ENCODE measurements at places on chromosomes 4 and X.
A peak's percentile ranks its signal among the peaks of the same experiment; 100 is the strongest.

DNA sequence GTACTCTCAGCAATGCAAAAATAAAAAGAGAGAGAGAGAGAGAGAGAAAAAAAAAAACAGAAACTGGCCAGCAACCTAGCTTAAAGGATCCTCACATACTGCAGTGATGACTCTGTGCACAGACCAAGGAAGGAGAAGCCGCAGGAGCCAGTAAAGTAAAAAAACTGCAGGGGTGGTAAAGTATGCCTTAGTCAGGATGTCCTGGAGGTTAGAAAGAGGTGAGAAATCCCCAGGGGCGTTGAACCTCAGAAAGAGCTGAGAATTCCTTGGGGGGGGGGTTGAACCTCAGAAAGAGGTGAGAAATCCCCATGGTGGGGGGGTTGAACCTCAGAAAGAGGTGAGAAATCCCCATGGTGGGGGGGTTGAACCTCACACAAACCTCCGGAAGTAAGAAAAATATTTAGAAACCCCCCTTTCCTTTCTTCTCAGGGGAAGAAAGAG, 48.0 kb downstream of the MAGEA9 start:
- no peak for DNase-seq

DNA sequence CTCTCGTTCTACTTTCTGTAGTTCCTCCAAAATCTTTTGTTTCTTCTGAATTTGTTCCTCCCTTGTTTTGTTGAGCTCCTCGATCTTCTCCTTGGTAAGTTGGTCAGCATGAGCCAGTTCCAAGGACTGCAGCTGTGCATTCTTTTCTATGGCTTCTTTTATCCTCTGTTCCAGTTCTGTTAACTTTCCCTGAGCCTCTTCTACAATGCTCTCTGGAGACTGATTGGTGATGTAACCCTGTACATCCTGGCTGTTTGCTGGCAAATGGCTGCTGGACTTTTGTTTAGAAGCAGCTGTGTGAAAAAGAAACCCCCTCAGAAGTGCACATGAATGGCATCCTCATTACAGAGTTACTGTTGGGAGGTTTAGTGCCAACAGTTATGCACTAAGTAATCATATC, 70.5 kb upstream of the COX18 start:
- DNase-seq: no peak

DNA sequence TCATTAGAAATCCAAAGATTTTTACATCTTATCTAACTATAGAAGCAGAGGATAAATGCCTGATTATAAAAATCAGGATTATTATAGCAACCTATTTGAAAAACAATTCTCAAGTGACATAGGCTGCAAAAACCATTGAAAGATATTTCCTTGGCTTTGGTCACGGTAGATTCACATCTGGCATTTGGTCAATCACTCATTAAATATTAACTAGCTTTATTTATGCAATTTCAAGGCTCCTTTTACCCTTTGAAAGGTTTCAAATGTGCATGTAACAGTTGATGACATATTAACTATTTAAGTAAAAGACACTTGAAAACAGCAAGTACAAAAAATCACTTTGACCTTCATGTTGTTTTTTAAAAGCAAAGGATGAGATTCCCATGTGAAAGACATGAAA, 98.1 kb downstream of the MMRN1 start:
- DNase-seq: no peak

DNA sequence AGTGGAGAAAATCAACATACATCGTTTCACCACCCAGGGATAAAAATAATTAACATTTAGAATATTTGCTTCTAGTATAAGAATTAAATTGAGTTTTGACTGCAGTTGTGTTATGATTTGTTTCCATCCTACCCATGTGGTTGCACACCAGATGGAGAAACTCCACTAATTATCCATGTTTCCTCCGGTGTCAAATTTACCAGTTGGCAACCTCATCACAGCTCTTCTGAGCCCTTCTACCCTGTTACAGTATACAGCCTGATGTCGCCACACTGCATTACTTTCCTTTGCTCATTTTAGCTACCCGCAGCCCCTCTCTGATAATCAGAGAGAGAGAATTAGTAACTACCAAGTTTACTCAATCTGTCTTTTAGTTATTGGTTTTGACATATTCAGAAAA, 411.2 kb downstream of the DTHD1 start:
- DNase-seq: no peak

DNA sequence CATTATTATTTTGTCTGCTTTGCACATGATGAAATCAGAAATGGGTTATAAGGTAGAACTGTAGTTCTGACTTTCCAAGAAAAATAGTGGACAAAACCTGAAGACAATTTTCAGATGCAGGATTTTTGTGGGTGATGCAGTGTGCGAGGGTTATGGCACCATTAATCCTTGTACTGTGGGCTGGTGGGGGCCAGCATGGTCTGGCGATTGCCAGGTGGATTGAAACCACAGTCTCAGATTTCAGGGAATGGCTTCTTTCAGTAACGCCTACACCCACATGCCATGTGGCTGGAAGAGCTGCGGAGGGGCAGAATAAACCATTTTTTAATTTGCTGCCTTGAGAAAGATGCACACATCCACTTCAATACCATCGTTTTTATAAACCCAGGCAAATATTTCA, 150.5 kb downstream of the ARSF start:
- no peak for DNase-seq

DNA sequence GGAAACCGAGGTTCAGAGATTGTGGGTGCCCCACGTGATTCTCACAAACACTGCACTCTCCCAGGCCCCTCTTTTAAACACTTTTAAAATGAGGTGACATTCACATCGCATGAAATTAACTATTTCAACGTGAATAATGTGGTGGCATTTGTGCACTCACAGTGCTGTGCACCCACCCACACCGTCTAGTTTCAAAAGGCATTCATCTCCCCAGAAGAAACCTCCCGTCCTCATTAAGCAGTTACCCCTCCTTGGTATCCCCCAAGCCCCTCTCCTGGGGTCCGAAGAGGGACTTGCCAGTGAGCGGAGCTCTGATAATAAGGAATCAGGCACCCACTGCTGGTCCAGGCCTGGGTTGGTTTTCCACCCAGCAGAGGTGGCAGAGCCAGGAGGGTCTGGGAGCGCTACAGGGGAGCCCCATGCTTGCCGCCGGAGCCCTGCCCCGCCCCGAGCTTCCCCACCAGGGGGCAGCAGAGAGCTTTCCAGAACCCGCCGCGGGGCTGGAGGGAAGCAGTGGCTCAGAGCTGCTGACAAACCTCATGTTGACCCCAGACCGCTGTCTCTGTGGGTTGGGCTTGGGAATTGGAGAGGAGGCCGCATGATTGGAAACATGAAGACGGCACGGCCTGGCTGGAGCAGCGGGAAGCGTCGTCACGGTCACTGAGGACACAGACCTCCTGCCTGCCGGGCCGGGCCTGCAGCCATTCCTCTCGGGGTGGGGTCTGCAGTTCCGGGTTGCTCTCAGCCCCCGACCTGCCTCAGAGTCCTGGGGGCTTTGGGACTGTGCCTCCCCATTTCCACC, 27.5 kb upstream of the HTRA3 start:
- peak; percentile 37 for DNase-seq

DNA sequence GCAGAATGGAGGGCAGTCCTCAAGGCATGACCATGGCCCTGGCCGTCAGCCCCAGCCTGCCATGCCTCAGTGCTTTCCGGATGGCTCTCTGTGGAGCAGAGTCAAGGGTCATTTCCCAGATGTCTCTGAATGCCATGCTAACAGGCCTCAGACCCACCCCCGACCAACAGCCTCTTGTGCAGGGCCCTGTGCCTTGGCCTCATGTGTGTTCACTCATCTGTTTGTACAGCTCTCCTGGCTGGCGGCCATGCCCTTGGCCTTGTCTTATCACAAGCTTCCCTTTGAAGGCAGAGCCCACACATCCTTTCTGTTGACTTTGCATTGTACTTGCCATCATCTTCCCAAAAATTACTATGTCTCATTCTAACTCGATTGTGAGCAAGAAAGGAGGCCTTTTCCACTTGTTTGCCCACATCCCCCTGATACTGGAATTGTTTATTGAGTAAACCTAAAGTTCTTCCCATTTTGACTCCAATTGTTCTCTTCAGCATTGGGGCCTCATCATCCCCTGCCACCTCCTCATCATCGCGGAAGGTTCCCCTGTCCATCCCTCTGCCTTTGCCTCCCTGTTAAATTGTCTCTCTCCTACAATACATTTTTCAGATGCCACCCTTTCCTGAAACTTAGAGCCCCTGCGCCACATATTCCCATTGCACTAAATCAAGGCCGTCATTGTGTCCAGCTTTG, 6.3 kb downstream of the CA5B start:
- no peak for DNase-seq

- DNase-seq: no peak
These were observed 2032.8 kb downstream of the PCDH7 start for GRCh38 chr4:32752962-32753361.

GRCh38 chrX:137566746-137567679, 1.1 kb downstream of the ZIC3 start:
- no peak for DNase-seq

GRCh38 chrX:153882086-153882498, 3.9 kb downstream of the L1CAM start:
- peak; percentile 9 for DNase-seq

- no peak for DNase-seq
These were observed 27.2 kb downstream of the NOP14 start for GRCh38 chr4:2935762-2936743.

GRCh38 chr4:152723236-152723635, 43.4 kb upstream of the TMEM154 start:
- DNase-seq: no peak

GRCh38 chrX:2176733-2177132, 324.0 kb downstream of the DHRSX start:
- DNase-seq: no peak

DNA sequence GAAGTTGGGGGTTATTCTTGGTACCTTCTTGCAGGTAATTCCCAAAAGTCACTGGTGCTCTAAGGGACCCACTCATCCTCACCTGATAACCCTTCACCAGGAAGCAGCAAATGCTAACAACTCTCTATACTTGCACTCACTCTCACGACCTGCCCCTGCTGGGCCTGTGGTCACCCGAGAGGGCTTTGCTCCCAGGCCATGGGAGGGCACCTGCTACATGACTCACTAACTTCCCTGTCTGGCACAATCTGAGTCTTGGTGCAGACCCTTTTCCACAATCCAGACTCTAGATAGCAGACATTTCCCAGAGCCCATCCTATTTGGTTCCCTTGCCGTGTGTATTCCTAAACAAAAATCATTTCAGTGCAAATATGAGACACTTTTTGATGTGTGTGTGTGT, 403.8 kb upstream of the FAT1 start:
- DNase-seq: no peak

GRCh38 chrX:13263560-13264251, 56.1 kb downstream of the ATXN3L start:
- no peak for DNase-seq

Data from HCEC 1CT (cell line).